ENCODE measurements at places on chromosomes 5 and 9. TPM values are rescaled to one million over a fixed set of nuclear protein-coding genes. Genes with fewer than 3 reads are reported as not detected.

DNA sequence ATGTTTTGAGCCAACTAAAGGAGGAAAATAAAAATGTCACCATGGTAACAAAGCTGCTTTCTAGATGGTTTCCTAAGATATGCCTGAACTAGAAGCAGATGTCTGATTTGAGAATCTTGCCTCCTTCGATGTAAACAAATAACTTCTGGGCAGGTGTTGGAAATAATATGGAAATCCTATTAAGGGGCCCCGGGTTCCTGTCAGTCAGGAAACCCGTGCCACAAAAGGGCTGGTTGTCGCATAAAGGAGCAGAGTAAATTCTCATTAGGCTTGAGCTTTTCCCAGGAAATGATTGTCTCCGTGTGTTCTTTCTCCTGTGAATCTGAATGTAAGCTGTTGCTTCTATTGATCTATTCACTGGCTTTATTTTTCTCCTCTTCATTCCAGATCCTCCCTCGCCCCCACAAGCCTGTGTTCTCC is 90.8 kb downstream of the TLE4 start:
- DNase-seq: no peak

Gene NEUROG1
- not detected for total RNA-seq

Gene DRD1
- total RNA-seq: not detected

DNA sequence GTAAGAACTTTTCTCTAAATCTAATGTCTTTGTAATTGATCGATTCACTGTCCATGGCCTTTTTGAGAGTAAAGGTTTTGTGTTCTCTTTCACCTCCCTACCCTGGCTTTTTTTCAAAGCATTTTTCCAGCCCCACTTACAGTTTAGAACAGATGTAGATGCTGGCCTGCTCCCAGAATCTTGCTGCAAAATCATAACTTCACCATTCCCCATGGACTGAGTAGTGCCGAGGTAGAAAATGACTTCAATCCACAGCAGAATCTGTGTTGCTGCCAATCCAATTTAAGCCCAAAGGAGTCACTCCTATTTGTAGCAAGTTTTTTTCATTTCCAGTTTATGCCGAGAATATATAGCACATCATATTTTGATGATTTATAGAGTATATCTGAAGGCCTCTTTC is 46.5 kb upstream of the CEMIP2 start:
- no peak for DNase-seq

DNA sequence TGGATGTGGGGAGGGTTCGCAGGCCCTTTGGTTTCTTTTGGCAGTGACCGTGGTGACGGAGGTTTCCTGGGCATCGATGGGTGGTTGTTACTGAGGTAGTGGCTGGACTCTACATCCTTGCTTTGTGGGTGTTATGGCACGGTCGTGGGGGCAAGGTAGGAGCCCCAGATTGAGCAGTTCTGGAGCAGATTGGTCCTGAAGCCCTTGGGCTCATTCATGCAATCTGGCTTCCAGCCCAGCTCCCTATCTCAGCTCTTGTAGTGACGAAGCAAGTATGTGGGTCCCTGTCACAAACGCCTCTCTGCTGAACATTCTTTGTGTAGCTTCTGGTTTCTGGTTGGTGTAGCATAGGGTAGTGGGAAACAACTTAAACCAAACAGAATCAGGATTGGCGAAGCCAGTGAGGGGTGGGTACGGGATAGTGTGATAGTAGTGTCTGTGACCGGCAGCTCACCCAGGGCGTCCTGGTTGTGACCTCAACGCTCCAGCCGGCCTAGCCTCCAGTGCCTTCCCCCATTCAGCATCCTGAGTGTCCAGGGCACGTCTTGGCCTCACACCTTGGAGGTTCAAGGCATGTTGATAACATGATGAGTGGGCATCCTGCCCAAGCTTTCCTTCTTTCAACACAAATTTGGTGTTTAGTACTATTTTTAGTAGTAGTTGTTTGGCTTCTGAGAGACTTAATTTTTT is 2.9 kb downstream of the NDUFS6 start:
- no peak for DNase-seq

Gene TMEM215
- total RNA-seq: not detected

DNA sequence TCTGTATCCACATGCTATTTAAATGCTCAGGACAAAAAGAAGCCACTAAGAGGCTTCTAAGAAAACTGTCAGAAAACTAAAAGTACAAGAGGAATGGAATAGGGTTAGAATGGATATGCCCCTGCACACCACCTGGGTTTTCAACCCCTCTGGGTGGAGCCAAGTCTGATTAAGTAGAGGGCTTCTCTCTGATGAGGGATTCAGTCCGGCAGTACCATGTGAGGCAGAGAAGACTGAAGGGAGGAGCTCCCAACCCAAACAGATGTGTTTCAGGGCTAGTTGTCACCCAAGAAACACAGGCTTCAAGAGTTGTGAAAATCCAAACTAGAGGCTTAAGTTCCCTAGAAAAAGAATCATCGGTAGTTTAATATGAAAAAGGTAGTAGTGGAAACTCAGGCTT is 12.5 kb downstream of the NREP start:
- no peak for DNase-seq

- no peak for DNase-seq
Measured at GRCh38 chr9:117278471-117279035, 136.3 kb downstream of the ASTN2 start.

Gene PSD2
- total RNA-seq: not detected

Gene RFESD
- total RNA-seq: 3.0 TPM

- no peak for DNase-seq
Measured at GRCh38 chr5:58924306-58924705, 341.4 kb downstream of the RAB3C start.

DNA sequence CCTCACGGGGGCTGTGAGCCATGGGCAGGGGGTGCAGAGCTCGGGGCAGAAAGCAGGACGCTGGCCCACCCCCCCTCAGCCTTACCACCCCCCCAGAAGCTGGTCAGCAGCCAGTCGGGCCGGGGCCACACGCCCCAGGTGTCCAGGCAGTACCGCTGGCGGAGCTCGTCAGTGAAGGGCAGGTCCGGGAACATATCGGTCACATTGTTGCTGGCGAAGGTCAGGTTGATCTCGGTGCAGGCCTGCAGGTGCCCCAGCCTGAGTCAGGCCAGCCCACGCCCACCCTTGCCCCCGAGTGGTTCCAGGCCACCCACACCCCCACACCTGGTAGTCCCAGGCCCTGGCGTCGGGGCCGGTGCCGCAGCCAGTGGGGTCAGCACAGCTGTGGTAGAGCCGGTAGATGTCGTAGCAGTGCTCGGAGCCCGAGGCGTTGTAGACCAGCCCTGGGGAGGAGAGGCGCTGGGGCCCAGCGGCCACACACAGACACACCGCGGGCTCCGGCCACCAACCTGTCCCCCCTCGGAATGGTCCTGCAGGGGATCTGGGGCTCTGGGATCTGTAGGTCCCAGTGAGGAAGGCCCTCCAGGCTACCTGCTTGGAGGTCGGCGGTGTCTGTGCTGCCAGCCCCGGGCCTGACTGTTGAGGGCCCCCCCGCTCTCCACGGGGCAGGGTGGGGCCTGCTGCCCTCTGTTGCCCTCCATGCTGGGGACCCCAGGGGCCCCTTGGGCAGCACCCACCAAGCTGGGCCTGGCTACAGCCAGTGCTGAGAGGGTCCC is 2.6 kb downstream of the DPP7 start:
- peak; percentile 60 for DNase-seq

DNA sequence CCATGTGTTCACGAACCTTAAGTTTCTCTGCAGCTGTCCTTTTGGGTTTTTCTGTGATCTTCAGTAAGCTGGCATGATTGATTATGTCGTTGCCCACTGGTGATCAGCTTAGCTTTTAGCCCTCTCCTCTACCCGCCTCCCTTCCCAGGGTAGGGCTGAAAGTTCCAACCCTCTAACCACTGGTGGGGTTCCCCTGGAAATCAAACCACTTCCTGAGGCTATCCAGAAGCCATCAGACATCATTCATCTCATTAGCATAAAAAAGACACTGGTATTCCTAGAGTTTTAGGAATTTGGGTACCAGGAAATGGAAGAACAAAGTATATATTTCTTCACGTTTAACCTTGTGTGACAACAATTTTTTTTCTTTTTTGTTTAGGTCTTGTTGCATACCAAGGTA is 29.8 kb downstream of the SPIN1 start:
- DNase-seq: no peak

Gene TNC
- 0.57 TPM for total RNA-seq
